ENCODE measurements at places on chromosomes 3 and 15.

DNA sequence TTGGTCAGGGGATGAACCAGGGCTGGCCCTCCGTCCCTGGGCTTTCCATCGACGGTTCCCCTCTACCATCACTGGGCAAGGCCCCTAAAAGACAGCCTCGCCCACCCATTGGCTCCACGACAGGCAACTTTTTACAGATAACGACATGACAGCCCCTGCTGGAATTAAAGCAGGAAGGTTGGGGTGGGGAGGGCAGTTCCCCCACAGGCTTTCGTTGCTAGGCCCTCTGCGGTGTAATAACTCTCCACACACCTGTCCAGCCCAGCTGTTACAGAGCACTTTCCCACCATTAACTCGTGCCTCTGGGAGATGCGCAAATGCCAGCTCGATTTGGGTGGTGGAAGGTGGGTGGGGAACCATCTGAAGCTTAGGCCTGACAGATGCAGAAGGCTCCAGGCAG, 264.2 kb upstream of the TLE3 start:
- DNase-seq: no peak

- DNase-seq: peak; percentile 79
Measured at GRCh38 chr15:51281368-51281967, 56.9 kb downstream of the CYP19A1 start.

DNA sequence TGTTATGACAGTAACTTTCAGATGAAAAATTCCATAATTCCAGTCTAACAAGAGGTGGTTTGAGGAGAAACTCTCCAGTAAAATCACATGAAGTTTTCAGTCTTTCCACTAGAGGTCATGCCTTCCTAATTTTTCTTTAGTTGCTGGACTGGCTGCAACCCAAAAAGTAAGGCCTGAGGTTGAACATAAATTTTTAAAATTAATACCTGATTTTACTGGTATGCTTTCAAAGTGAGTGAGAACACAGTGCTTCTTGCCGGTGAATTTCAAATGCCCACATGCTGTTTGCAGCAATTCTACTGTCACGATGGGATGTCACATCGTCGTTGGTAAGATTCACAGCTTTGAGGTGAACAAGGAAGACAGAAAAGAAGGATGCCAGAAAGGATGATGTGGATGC, 89.0 kb upstream of the FGF12 start:
- no peak for DNase-seq

DNA sequence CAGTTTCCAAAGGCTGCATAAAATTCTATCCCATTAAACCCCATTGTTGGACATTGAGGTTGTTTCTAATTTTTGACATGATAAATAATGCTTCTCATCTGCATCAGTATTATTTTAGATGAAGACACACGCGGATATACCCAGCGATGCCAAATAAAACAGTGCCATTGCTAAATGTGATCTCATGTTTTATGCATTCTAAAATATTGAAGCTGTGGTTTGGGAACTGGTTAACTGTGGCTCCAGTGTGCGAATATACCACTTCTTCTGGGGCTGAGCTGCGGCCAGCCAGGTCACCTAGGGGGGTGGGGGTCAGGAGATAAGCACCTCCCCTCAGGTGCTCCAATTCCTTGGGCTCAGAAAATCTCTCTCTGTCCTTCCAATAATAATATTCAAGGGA, 230.0 kb downstream of the ADAMTS9 start:
- DNase-seq: no peak

DNA sequence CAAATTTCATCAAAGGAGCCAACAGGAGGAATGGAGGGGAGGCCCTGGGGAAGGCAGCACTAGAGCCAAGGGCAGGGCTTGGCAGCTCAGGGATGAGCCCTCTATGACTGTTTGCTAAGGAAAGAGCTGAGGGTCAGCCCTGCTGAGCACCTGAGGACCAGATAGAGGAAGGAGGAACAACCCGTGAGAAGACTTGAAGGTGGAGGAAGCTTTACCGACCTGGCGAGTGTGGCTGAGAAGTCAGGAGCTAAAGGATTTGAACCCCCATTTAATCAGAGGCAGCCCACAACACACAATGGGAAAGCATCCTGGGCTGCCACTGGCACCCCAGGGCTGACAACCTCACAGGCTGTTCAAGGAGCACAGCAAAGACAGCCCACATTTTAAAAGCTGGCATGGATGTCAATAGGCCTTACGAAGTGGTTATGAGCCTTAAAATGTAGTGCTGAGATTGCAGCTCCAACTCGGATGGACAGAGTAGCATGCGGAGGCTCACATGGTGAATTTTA, 20.7 kb upstream of the LRRC2 start:
- no peak for DNase-seq

DNA sequence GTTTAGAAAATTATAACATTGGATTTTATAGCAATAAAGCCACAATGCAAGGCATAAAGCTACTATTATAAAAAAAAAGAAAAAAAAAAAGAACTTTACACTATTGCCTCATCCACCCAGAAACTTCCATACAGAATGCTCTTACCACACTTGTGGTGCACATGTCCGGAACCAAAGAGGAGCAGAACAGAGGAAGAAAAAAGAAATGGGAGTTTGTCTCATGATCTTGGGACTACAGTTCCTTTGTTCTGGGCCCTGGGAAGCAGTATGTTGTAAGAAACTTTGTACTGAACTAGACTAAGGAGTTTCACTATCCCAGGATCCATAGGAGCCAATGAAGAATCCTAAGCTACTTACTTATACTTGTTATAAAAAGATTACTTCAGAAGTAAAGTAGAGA, 36.1 kb downstream of the FMN1 start:
- no peak for DNase-seq

DNA sequence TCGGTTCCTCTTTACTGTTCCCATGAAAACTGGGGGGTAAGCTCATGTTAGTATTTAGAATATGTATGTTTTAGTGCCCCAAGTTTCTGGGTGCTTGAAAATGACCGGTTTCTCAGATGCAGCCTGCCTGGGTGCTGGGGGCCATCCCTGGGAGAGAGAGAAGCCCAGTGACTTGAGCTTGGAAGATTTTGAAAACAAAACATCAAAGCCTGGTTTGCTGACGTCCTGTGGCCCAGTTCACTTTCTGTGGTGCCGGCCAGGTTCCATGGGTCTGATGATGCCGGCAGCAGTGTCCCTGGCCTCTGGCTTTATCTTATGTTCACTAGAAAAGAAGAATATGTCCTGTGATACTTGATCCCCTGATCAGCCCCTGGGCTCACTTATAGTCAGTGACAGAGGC, 17.1 kb downstream of the APBA2 start:
- DNase-seq: no peak

- DNase-seq: no peak
Measured at GRCh38 chr15:85036716-85037115, 55.1 kb downstream of the PDE8A start.

- peak; percentile 58 for DNase-seq
Measured at GRCh38 chr3:197458179-197458707, 97.5 kb downstream of the BDH1 start.
